ENCODE measurements at places on chromosomes 16 and 17. TPM values are rescaled to one million over a fixed set of nuclear protein-coding genes. Genes with fewer than 3 reads are reported as not detected.

DNA sequence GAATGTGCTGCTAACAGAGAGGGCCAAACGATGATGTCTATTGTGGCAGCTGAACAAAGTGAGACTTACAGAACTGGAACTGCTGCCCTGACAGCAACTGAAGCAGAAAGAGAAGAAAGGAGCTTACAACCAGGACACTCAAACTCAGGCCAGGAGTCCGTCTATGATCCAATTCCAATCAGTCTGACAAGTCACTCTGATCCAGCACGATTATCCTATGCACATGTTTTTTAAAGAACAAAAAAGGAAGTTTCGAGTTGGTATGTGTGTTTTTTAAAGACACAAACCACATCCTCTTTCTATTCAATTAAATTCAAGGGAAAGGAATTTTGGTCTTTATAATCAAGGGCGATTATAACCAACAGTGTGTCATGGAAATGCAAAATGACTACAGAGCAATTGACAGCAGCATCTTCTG, 42.4 kb upstream of the MTMR4 start:
- no peak for DNase-seq

DNA sequence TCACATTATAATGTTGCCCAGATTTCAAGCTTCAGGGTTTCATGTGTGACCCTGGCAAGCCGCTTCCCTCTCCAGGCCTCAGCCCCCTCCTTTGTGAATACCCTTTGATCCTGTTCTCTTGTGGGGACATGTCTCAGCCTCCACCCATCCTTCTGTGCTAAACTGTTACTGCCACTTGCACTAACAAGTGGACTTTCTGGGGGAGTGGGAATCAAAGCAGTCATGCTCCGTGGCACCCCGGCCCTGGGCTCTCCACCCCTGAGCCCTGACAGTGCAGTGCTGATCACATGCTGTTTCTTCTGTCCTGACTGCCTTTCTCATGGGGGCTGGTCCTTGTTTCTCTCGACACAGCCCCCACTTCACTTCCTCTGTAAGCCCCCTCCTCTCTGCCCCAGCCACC, 9.7 kb upstream of the DCAF7 start:
- DNase-seq = no peak

- DNase-seq = no peak
Observed at GRCh38 chr17:65589321-65589720, 27.9 kb upstream of the AXIN2 start.

DNA sequence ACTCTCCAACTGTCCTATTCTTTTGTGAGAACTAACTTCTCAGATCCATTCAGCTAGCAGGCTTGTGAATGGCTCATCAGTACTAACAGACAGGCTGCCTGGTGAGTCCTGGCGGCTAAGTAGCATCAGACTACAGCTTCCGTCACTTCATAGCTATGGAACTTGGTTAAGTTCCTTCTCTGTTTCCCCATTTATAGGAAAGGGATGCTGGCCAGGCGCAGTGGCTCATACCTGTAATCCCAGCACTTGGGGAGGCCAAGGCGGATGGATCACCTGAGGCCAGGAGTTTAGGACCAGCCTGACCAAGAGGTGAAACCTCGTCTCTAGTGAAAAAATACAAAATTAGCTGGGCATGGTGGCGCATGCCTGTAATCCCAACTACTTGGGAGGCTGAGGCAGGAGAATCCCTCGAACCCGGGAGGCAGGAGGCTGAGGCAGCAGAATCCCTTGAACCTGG, 49.9 kb upstream of the TANGO6 start:
- no peak for DNase-seq

DNA sequence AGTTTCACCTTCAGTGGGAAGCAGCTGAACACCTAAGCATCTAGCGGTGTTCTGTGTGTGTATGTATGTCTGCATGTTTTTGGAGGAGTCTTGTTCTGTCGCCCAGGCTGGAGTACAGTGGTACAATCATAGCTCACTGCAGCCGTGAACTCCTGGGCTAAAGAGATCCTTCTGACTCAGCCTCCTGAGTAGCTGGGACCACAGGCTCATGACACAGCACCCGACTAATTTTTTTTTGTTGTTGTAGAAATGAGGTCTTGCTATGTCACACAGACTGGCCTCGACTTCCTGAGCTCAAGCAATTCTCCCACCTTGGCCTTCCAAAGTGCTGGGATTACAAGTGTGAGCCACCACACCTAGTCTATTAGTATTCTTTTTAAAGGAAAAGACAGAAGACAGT, 30.2 kb upstream of the FAAP100 start:
- no peak for DNase-seq

DNA sequence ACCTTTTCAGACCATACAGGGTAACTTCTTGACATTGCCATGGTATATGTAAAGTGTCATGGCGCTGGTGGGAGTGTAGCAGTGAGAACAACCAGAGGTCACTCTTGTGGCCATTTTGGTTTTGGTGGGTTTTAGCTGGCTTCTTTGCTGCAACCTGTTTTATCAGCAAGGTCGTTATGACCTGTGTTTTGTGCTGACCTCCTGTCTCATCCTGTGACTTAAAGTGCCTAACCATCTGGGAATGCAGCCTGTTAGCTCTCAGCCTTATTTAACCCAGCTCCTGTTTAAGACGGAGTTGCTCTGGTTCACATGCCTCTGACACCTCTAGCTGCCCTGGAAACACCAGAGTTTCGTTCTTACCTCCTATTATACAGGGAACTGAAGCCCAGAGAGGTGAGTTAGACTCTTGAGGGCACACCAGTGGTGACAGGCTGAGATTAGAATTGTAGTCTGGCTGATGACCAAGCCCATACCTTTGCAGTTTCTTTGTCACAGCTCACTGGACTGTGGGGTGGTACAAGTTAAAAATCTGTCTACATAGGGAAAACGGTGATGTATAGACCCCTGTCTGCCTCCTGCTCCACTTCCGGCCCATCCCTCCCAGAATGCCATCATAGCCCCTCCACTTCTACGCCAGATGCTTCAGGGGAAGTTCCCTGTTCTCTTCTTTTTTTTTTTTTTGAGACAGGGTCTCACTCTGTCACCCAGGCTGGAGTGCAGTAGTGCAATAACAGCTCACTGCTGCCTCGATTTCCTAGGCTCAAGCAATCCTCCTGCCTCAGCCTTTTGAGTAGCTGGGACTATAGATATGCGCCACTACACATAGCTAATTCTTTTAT, 21.0 kb downstream of the KSR1 start:
- no peak for DNase-seq

DNA sequence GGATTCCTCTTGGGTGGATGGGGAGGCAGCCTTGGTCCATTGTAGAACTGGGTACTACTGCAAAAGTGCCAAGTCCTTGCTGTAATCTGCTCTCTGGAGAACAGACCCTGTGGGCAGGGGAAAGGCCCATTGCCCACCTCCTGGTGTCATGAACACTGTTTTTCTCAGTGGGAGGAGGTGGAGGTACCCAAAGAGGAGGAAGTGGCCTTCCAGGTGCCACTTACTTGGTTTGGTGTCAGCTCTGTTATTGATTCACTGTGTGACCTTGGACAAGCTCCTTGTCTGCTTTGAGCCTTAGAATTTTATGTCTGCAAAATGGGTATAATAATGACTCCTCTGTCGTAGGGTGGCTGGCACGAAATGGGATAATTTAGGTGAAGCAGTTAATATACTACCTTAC, 55.8 kb downstream of the PLCG2 start:
- no peak for DNase-seq

GRCh38 chr17:5832886-5833285, 237.3 kb upstream of the WSCD1 start:
- peak; percentile 75 for DNase-seq

- no peak for DNase-seq
Observed at GRCh38 chr17:45130681-45131615, 1.4 kb downstream of the PLCD3 start.

DNA sequence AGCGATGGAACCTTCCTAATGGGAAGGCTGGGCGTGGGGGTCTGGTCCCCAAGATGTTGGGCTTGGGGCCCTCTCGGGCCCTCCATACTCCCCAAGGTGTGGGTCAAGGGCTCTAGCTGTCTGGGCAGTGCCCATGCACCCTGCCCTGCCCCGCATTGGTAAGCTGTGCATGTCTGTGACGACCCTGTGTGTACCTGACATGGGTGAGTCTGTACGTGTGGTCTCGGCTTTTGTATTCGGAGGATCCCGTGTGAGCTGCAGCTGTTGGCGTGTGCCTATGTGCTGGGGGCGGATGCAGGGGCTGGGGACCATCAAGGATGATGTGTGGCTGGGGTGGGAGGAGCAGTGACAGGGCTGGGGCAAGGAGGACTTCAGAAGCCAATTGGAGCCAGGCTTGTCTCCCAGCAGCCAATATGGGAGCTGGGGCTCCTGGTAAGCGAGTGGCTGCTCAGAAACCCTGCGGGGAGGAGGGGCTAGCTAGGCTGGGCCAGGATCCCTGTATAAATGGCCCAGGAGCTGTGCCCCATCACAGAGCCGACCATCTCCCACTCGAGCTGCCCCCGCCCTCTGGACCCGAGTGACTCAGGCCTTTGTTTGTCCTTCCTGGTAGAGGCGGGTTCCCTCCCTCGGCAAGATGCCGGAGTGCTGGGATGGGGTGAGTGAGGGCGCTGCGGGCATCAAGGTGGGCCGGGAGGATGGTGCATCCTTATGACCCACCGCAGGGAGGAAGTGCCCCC, at the start of gene NDRG4:
Gene NDRG4 (plus strand): TSS at position 529 of the 737 bp plus-strand sequence. CDS start 106 bp downstream, at position 635.
- DNase-seq = peak; percentile 86

- no peak for DNase-seq
Observed at GRCh38 chr16:62712566-62712965, 676.3 kb upstream of the CDH8 start.

DNA sequence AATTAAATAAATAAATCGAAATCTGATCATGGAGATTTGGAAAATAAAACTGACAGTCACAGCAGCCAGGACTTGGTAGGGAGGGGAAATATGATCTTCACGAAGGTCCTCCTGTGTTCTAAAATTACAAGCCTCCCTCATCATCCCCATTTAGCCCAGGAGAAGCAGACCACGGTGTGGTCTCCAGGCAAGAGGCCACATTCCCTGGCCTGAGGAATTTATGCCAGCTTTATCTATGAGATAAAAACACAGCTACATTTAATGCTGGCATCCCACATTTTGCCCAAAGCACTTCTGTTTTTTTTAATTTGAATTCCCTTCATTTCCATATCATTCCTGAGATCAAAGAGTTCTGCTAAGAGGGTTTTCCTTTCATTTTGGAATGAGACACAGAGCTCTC, 43.2 kb downstream of the ABCC12 start:
- DNase-seq = no peak

- no peak for DNase-seq
Observed at GRCh38 chr17:64099543-64099942, 30.4 kb downstream of the ERN1 start.

DNA sequence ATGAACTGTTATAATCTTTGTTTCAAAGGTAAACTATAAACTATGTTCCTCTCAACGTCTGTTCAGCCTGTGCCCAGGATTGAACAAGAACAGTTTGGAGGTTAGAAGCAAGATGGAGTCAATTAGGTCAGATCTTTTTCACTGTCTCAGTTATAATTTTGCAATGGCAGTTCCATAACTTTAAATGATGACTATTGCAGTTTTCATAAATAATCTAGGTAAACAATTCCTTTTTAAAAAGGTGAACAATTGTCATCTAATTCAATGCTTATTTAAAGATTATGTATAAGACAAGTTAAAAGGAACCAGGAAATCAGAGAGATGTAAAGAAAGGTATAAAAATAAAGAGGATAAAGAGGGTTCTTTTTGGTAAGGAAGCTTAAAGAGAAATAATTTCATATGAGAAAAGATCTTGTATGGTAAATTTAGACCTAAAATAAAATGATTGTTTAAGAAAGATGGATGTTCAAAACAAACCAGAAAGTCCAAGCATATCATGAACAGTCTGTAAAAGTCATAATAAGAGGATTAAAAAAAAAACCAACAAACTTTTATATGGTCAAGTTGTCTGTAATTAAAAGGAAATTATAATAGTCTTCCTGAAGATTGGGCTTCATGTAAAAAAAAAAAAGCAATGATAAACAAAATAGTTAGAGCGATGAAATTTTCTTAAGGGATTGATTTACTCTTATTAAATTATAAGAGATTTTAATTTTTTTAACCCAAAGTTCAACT, 6.1 kb downstream of the KRTAP4-9 start:
- DNase-seq = no peak

DNA sequence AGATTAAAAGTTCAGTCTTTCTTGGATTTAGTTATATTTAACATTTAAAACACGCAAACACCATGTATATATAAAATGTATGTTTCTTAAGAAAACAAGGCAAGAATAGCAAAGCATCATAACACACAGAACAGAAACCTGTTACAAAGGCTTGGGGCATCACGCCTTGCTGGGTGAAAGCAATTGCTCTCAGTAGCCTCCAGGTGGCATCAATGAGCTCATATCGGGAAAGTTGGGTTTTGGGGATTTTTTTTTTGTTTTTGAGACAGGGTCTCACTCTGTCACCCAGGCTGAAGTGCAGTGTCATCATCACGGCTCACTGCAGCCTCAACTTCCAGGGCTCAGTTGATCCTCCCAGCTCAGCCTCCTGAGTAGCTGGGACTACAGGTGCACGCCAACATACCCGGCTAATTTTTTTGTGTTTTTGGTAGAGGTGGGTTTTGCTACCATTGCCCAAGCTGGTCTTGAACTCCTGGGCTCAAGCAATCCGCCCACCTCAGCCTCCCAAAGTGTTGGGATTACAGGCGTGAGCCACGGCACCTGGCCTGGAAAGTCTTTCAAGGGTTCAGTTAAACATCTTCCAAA, 56.9 kb downstream of the CYB5D2 start:
- DNase-seq = no peak

- DNase-seq = peak; percentile 77
Observed at GRCh38 chr16:16073891-16074881, 124.8 kb downstream of the ABCC1 start.

The MMP25 gene
- not detected for total RNA-seq

The QPRT gene
- total RNA-seq = 60.3 TPM

Data from kidney epithelial cell (primary cell).